ENCODE measurements at places on chromosomes 6 and 20.

GRCh38 chr6:5287966-5288297, 26.6 kb downstream of the FARS2 start:
- DNase-seq: no peak

GRCh38 chr6:18962361-18962905, 575.3 kb downstream of the RNF144B start:
- no peak for DNase-seq

GRCh38 chr6:113830140-113830539, 27.0 kb upstream of the MARCKS start:
- no peak for DNase-seq

- DNase-seq: no peak
These were observed 41.8 kb downstream of the ATXN1 start for GRCh38 chr6:16719488-16719887.

- peak; percentile 56 for DNase-seq
These were observed 63.5 kb downstream of the HMGN3 start for GRCh38 chr6:79170959-79171358.

GRCh38 chr20:60066438-60066823, 108.2 kb downstream of the CDH26 start:
- DNase-seq: no peak

- DNase-seq: no peak
These were observed 258.6 kb upstream of the SPTLC3 start for GRCh38 chr20:12750221-12750620.

- DNase-seq: peak; percentile 87
These were observed 166.6 kb upstream of the MARCKS start for GRCh38 chr6:113690281-113691259.

- no peak for DNase-seq
These were observed 15.8 kb downstream of the TUBB2B start for GRCh38 chr6:3211681-3212080.

DNA sequence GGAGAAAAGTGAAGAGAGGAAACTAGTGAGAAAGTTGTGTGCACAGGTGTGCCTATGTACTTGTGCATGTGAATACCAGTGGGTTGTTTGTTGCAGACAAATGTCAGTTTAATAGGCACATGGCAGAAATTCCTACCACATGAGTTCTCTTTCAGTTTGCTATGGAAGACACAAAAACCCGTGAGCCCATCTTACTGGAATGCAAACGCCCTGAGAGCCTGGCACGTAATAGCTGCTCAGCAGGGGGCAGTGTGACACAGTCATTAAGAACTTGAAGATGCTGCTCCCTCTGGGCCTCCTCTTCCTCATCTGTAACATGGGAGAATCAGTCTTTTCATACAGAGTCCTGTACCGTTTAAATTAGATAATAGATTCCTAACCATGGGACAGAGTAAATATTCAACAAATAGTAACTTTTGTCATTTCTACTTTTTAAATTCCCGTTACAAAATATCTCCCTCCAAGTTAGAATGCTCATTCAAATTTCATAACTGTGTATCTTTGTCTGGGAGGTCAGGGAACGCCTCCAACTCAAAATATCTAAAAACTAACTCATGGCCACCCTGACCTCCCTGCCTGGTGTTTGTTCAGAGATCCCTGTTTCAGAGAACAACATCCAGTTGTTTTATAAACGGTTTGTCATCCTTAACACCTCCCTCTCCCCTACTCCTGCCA, 802.9 kb downstream of the MAFB start:
- peak; percentile 93 for DNase-seq

GRCh38 chr20:33908336-33908735, 85.4 kb upstream of the RALY start:
- DNase-seq: peak; percentile 47

GRCh38 chr6:33064723-33065122, 8.7 kb downstream of the HLA-DPA1 start:
- DNase-seq: no peak

GRCh38 chr20:31770243-31770642, 31.2 kb downstream of the TPX2 start:
- no peak for DNase-seq

- peak; percentile 30 for DNase-seq
These were observed 221.4 kb downstream of the CDKAL1 start for GRCh38 chr6:20755631-20756030.

GRCh38 chr6:155628306-155628705, 172.7 kb upstream of the NOX3 start:
- no peak for DNase-seq

DNA sequence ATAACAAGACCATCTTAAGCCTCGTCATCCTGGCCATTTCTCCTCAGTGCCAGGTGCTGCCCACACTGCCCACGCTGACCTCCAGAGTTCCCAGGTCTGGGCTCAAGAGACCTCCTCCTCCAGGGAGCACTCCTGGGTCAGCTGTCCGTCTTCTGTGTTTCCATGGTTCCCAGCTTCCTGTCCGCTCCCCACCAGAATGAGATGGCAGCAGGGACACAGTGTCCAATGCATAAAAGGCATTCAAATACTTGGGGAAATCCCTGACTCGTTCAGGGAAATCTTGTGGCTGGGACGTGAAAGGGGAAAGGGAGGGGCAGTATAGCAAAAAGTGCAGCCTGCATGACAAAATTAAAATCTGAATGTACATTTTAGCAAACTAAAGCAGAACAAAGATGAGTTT, 54.3 kb downstream of the SLC23A2 start:
- no peak for DNase-seq

DNA sequence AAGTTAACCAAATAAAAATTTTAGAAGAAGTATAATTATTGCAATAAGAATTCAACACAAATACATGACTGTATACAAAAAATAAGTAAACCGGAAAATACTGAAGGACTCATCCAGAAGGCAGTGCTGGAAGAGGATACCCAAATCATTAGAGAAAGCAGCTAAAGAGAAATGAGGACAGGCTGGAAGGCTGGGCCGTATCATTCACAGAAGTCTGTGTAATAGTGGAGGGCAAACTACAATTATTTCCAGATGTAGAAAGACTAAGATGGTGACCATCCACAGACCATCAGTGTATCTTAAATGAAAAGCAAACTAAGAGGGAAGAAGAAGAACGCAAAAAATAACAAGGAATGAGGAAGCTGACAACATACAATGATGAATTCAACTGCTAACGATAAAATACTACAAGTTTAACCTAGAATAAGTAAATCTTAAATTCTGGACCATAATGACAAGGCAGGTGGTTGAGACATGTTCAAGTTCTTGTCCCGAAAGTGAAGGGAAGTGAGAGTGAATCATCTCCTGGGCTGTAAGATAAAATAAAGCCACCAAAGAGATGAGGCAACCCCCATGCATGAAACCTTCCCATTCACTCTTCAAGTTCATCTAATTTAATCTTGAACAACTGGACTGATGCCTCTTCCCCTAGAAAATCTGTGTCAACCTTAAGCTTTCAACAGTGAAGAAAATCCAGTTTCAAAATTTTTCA, 71.5 kb downstream of the SLC23A2 start:
- no peak for DNase-seq

DNA sequence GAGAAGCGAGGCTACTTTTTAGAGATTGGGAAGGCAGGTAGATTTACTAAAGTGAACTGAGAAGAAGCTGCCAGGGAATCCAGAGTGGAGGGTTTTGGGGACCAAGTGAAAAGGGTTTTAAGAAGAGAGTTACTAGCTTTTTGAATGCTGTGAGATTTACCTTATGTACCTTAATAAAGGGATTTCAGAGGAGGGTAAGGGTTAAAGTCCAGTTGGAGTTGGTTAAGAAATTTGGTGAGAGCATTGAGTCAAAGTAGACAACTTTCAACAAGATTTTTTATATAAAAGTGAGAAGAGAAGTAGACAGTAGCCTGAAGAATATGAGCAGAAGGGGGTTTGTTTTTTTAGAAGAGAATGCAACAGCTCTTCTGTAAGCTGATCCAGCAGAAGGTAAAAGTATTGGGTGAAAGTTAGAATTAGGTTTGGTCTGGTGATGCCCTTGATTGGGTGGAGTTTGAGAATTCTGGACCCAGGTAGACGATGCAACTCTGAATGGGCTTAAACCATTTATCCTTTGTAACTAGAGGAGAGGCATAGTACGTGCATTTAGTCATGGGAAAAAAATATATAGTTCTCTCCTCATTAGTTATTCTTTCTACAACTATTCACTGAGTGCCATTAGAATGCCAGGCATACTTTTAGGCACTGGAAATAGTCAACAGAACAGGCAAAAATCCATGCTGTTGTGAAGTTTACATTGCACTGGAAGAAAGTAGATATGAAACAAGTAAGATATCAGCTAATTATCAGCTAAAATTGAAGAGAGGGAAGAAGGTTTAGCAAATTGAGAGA, 44.8 kb downstream of the ATRN start:
- peak; percentile 37 for DNase-seq

Measured in fibroblast of skin of right biceps (primary cell).